HuH-7.5 (cell line): ENCODE measurements at places on chromosomes 11 and 22.
A peak's percentile ranks its signal among the peaks of the same experiment; 100 is the strongest.

GRCh38 chr11:42524534-42525227, 787.1 kb upstream of the API5 start:
- DNase-seq = peak; percentile 6

GRCh38 chr11:128745311-128746136, 51.7 kb downstream of the FLI1 start:
- DNase-seq = no peak

- no peak for DNase-seq
Observed at GRCh38 chr11:121037016-121037415, 13.1 kb downstream of the TBCEL start.

DNA sequence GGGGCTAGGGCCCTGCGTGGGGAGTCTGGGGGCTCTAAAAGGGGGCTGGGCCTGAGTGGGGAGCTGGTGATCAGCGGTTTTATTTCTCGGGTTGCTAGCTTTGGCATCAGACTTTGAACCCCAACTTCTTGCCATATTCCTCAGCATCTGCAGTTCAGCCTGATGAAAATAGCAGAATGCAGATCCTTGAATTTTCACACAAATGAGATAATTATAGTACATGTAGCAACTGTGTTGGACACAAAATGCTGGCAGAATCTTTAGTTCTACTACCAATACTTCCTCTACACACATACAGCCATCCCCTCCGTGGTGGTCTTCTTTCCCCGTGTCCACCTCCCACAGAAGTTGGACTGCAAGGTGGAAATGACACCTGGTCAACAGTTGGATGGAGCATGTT, 1.5 kb downstream of the ZC3H7B start:
- DNase-seq = no peak

DNA sequence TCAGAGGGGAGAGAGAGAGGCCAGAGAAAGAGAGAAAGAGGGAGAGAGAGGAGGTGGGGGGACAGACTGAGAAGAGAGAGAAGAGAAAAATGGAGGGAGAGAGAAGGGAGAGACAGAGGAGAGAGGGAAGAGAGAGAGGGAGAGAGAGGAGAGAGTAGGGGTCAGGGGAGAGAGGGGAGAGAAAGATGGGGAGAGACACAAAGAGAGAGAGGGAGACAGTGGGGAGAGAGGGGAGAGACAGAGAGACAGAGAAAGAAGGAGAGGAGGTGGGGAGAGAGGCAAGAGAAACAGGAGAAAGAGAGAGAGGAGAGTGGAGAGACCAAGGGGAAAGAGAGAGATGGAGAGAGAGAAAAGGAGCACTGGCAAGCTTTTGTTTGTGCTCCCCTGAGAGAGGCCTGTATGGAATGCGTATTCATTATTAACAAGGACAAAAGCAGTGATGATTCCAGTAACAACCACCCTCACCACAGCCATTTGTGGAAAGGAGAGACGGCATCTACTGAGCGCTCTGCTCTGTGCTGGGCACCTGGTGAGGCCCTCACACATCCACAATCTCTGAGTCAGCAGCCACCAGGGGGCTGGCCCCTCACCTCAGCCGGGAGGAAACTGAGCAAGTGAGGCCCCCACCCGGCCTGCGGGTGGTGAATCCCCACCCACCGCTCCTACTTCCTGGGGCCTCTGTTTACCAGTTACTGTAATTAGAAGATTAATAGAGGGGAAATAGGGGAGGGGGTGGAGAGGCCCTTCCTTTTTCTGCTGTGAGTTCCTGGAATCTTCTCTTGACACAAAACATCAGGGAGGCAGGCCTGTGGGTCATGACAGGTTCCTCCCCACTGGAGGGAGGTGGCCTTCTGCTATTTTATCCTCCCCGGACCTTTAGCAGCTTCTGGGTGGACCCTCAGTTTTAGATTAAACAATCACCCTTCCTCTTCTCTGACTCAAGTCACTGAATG, 14.6 kb upstream of the MIAT start:
- DNase-seq = no peak

GRCh38 chr11:118838905-118839553, 44.7 kb upstream of the CXCR5 start:
- no peak for DNase-seq

DNA sequence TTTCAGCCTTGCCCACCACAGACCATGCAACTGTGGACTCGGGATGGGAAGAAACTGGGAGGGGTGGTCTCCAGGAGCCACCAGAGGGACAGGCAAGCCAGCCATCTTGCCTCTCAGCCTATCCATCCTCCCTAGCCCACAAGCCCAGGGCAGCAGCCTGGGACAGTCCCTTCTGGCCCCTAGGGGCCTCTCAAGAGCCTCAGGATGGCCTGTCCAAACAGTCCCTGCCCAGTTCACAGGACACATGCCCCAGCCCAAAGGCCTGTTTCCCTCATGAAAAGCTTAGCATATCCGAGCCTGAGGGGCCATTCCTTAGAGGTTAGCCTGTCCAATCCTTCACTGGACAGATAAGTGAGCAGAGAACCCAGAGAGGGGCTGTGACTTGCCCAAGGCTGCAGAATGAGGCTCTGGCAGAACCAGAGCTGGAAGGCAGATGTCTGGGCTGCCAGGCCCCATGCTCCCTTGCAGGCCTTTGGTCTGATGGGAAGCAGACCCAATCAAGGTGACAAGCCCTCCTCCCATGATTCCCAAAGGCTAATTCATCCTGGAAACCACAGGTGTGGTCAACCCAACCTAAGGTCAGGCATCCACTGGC, 28.2 kb downstream of the LRRC10B start:
- no peak for DNase-seq
